ENCODE measurements at places on chromosomes 5 and 9. TPM values are rescaled to one million over a fixed set of nuclear protein-coding genes. Genes with fewer than 3 reads are reported as not detected.

The STKLD1 gene
- 0.75 TPM for total RNA-seq

The STK32A gene
- total RNA-seq, result 0.82 TPM

The KCNV2 gene
- not detected for total RNA-seq

The ENTREP1 gene
- total RNA-seq, result 0.23 TPM

The CERCAM gene
- 73.4 TPM for total RNA-seq

The C5orf58 gene
- total RNA-seq, result not detected

The MYMK gene
- not detected for total RNA-seq

The CSF1R gene
- total RNA-seq, result not detected

The MAST4 gene
- total RNA-seq, result 8.5 TPM

The WDR31 gene
- total RNA-seq, result 0.83 TPM

The BSPRY gene
- total RNA-seq, result not detected

The SPATA31A6 gene
- not detected for total RNA-seq

The SLC6A19 gene
- not detected for total RNA-seq

The DND1 gene
- not detected for total RNA-seq

The ADAMTS13 gene
- 1.8 TPM for total RNA-seq

The APBA1 gene
- 3.9 TPM for total RNA-seq

The PSAT1 gene
- total RNA-seq, result 27.0 TPM

The GCNT4 gene
- total RNA-seq, result 2.7 TPM

The PURA gene
- total RNA-seq, result 21.7 TPM

The SMIM33 gene
- not detected for total RNA-seq

The GRM6 gene
- not detected for total RNA-seq

The IL13 gene
- total RNA-seq, result not detected

The OBP2B gene
- total RNA-seq, result not detected

The SPINK4 gene
- not detected for total RNA-seq

The CTXN3 gene
- not detected for total RNA-seq

The LSM11 gene
- 4.7 TPM for total RNA-seq

The SHOC1 gene
- not detected for total RNA-seq

The FBP2 gene
- not detected for total RNA-seq

The BRD8 gene
- 23.1 TPM for total RNA-seq

The C7 gene
- total RNA-seq, result 15.8 TPM
